Stimulated activated CD8-positive, alpha-beta memory T cell treated with anti-CD3 and anti-CD28 coated beads, Interleukin-2, amount 100 ng/mL, for 1 hour (primary cell): ENCODE measurements at places on chromosomes 12 and 14.

- no peak for DNase-seq
Observed at GRCh38 chr14:96297000-96297399, 41.0 kb downstream of the BDKRB1 start.

GRCh38 chr14:32978691-32979255, 40.1 kb downstream of the NPAS3 start:
- DNase-seq = no peak

- DNase-seq = no peak
Observed at GRCh38 chr12:79058342-79058741, 193.8 kb downstream of the SYT1 start.

GRCh38 chr14:77882098-77882497, 82.2 kb downstream of the ADCK1 start:
- DNase-seq = no peak

GRCh38 chr12:89494411-89495231, 30.0 kb downstream of the GALNT4 start:
- no peak for DNase-seq

DNA sequence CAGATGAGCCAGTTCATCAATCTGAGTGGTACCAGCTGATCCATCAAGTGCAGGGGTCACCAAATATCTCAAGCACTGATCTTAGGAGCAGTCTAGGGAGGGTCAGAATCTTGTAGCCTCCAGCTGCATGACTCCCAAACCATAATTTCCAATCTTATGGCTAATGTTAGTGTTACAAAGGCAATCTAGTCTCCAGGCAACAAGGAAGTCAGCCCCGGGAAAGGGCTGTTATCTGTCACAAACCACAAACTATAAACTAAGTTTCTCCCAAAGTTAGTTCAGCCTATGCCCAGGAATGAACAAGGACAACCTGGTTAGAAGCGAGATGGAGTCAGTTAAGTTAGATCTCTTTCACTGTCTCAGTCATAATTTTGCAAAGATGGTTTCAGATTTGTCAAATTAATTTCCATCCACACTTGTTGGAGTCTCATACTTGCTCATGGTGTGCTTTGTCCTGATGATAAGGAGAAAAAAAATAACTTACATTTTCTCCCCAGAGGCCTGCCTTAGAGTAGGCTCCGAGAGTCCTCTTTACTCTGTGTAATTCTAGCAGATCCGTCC, 3.9 kb upstream of the ABHD4 start:
- DNase-seq = no peak

DNA sequence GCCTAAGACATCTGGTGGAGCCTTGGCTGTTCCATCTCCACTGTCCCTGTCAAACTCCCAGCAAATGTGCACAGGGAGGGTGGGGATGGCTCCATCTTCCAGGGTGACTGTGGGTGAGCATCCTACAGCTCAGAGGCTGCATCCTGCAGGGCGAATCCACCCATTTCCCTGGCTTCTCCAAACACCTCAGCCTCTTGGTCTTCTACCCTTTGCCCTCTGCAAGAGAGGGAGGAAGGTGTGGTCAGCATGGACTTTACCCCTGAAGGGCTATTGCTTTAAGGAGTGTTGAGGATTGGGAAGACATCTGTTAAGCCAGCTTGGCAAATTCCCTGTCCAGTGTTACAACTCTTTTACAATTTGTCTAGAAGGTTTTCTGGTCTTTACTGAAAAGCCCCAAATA, 23.1 kb upstream of the DGLUCY start:
- no peak for DNase-seq

DNA sequence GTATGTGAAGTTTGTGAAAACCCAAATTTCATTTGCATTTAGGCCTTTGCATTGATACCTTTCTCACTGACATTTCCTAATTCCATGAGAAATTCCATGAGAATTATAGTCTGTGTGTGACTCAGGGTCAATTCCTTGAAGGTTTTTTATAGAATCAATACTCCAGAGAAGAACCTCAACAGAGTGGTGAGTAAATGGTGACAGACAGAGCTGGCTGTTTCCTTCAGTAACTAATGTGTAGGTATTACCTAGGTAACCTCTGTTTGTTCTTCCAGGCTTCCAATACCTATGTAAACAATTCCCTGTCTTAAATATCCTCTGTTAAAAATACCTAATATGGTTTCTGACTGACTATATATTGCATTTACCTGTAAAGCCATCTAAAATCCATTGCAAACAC, 117.0 kb downstream of the TTC8 start:
- DNase-seq = no peak

GRCh38 chr14:63322897-63323573, 4.3 kb upstream of the GPHB5 start:
- DNase-seq = no peak

DNA sequence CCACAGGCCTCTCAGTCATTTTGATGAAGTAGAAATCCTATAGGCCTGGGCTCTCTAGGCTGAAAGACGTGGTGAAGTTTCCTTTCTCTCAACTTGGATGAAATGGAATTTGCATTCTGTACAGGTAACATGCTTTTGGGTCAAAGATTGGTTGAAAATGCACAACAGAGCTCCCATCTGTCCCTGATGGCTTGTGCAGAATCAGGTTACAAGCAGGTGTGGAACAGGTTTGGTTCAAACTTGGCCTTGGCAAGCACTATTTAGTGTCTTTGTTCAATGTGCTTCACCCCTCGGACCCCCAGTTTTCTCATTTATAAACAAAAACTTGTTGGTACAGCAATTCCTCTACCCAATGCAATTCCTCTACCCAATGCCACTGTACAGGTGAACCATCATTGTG, 1493.0 kb downstream of the AACS start:
- DNase-seq = no peak

DNA sequence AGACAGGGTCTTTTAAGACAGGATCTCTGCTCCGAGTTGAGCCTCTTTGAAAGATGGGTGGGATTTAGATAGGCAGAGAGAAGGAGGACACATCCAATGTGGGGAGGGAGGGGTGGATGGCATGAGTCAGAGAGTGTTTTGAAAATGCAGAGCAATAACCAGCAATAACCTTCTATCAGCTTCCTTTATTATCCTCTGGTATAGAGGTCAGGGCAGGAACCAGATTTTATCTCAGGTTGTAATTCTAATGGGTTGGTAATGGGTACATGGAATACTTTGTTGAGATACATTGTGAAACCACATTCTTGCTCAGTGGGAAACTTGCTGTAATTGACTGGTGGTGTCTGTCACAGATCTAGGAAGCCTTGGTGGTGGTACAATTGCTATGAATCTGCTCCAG, 37.6 kb upstream of the CCDC63 start:
- DNase-seq = no peak

GRCh38 chr14:101132588-101132987, 229.1 kb upstream of the RTL1 start:
- no peak for DNase-seq

DNA sequence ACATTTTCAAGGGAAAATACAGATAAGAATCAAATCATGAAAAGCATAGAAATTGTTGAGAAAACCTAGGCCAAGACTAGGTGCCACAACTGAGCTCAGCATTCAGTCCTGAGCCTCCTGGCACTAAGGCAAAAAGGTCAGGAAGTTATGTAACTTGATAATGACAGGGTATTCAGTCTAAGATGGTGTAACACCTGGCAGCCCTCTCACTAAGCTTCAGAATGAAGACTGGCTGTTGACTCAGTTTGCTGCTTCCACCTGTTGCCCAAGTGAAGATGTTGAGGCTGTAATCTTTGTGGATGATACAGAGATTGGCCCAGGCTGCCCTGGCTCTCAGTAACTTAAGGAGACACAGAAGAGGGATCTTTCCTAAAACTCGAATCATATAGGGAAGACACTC, 19.6 kb downstream of the PROX2 start:
- no peak for DNase-seq

DNA sequence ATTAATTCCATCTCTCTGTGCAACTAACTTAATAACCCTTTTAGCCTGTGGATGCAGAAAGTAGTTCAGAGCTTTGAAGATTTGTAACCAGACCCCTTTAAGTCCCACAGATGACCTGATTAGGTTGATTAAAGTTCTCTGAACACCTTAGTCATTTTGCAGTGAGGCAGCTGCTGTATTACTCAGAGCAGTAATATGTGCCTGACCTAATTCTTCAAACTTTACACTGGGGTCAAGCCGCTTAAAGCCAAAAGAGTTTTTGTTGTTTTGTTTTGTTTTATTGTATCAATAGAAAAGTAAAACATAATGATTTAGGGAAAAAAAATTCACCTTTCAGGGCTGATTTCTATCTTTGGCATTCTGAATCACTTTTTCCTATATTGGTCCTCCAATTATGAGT, 78.6 kb upstream of the PLEKHG7 start:
- no peak for DNase-seq

GRCh38 chr12:120684523-120684932, 2.4 kb upstream of the MLEC start:
- DNase-seq = no peak

GRCh38 chr12:26334621-26335124, 139.3 kb downstream of the SSPN start:
- no peak for DNase-seq

DNA sequence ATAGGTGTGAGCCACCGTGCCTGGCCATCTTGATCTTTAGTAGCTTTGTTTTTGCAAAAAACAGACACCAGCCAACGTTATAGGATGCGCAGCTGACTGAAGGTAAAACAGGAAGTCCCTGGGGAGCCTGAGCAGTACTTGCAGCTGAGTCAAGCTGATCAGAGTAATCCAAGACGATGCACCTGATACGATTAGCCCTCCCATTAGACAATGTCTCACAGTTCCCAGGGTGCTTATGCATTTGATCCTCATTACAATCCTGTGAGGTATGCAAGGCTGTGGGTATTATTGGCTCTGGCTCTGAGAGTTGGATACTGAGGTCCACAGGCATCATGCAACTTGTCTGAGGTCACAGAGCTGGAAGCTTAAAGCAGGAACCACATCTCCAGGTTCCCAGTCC, 8.1 kb downstream of the KRT18 start:
- no peak for DNase-seq

DNA sequence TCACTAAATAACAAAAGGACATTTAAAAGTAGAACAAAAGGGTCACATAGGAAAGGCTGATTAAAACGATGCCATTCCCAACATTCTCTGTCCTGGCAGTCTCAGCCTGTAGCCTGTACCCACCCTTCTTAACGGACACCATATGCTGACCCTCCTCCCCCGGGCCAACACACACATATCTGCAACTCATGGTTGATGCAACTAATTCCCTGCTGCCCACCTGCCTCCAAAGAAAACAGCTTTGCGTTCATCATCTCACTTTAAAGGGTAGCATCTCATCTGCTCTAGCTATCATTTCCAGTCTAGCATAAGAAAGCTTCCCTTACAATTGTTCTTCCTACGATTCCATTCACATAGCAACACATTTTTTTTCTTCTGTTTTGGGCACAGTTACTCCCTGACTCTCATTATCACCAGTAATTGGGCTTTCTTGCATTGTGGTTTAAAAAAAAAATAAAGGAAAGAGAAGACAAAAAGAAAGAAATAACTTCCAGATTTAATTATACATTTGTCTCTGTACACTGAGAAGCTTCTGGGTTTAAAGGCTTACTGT, 92.9 kb downstream of the KCNC2 start:
- DNase-seq = no peak

DNA sequence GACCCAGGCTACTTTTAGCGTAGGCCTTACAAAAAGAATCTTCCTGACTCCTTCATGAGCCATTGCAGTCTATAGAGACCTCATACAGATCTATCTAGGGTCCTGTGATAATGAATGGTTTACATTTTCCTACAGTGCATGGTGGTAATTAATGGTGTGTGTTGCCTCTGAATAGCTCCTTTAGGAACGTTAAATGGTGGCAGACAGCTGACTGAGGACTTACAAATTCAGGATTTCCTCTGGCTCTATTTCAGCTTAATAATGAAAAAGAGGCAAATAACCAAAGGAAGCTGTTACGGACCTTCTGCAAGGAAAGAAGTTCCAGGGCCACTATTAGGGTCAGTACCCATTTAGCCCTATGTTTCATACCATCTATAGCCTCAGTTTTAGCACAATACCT, 5.1 kb downstream of the IKBIP start:
- DNase-seq = no peak

DNA sequence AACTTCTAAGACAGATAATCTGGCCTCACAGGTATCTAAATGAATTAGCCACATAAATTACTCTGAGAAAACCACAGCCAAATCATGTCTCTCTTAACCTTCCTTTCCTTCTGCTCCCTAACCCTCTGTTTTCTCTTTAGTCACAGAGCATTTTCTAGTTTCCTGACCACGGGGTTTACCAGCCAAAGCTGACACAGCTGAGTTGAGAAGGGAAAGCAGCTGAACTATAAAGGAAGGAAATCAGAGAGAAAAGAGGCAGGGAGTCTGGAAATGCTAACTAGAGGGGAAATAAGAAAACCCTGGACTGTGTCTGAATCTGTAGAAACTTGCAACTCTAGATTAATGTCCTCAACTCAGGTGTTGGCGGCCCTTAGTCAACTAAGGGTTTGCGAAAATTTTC, 24.4 kb downstream of the ANKS1B start:
- no peak for DNase-seq
